Naive thymus-derived CD4-positive, alpha-beta T cell (primary cell): ENCODE measurements at places on chromosomes 3 and 15.

GRCh38 chr3:35500641-35501350 lies 138.5 kb upstream of the ARPP21 start:
- DNase-seq = no peak

DNA sequence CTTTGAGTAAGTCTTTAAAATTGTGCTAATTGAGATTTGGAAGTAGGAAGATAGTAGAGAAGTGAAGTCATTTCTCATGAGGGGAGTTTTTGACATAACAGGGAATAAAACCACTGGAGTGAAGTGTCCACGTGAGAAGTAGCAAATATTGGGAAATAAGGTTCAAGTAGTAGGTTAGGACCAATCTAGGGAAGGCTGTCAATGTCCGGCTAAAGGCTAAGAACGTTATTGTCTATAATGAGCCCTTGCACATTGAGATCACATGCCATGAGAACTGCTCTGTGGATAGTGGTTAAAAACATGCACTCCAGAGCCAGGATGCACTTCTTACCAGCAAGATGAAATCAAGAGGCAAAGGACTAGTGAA lies 459.9 kb upstream of the TPRG1 start:
- DNase-seq = no peak

GRCh38 chr15:45456212-45457106 lies 66.1 kb downstream of the SLC30A4 start:
- no peak for DNase-seq

DNA sequence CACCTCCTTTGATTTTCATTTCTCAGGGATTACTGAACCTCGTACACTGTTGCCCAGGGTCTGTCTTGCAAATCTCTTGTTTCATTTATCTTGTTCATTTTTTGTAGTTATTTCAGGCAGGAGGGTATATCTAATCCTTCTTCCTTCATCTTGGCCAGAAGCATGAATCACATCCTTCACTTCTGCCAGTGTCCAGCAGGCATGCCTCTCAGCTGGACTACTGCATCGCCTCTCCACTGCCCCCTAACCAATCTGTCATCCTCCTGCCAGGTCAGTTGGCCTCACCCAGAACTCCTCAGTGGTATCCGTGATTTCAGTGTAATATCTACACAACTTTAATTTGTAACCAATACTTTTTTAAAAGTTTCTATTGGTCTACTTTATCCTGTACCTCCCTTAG lies 297.9 kb downstream of the GABRG3 start:
- no peak for DNase-seq

DNA sequence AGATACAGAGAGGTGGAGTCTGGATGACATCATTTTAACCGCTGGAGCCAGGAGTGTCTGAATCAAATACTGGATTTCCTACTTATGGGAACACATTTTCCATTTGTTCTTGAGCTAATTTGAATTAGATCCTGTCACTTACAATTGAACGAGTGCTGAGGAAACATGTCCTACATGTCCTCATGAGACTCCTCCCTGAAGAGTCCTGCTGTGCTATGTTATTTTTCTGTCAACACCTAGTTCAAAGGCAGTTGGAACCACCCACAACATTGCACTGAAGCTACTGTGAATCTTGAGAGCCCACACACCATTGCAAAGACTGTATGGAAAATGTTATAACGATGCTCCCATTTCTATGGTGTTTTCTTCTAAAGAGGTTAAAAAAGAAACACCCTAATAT lies 123.5 kb upstream of the CRBN start:
- DNase-seq = no peak

GRCh38 chr3:113194823-113195401 lies 16.4 kb upstream of the BOC start:
- no peak for DNase-seq

GRCh38 chr15:44286814-44287452 lies 1.6 kb upstream of the GOLM2 start:
- DNase-seq = no peak

- no peak for DNase-seq
Observed at GRCh38 chr15:61049934-61050333, 179.2 kb downstream of the RORA start.

GRCh38 chr3:25593001-25593400 lies 71.7 kb downstream of the TOP2B start:
- DNase-seq = no peak

- DNase-seq = no peak
Observed at GRCh38 chr15:63412551-63412950, 30.9 kb upstream of the CA12 start.

- no peak for DNase-seq
Observed at GRCh38 chr15:97141360-97141759, 810.9 kb downstream of the NR2F2 start.

DNA sequence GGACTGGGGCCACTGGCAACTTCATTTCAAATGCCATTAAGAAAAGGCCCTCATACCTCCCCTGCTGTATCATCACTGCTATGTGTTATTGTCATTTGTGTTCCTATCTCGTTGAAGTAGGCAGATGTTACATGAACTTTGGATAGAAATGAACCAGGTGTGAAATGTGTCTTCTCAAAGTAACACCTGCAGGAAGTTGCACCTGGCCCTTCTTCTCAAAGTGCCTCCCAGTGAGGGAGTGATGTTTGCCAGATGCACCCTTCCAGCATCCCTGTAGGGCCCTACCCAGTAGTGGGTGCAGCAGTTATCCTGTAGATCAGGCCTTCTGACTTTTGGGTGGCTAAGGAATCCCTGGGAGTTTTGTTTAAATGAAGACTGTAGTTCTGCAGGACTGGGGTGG lies 197.7 kb upstream of the CTNNB1 start:
- no peak for DNase-seq

DNA sequence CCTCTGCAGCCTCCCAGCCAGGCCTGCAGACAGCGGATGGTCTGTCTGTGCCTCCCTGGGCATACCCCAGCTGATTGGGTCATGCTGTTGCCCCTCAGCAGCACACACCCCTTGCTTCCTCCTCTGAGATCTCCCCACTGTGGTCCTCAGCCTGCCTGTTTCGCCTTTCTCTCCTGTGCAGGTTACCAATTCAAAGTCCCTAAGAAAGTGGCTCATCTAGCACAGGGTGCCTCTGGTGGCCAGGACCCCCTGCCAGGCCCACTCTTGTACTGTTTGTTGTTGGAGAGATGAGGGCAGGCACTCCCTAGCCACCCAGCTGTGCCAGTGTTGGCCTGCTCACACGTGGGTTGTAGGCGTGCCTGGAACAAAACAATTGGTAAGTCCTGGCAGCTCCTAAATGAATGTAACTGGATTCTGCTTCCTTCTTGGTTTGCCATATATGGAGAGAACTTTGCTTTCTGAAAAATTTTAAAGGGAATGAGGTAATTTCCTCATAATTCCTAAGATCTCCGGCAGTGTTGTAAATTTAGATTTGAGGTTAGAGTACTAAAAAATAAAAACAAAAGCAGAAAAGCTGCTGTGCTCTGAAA lies 213.2 kb upstream of the IL12A start:
- no peak for DNase-seq

DNA sequence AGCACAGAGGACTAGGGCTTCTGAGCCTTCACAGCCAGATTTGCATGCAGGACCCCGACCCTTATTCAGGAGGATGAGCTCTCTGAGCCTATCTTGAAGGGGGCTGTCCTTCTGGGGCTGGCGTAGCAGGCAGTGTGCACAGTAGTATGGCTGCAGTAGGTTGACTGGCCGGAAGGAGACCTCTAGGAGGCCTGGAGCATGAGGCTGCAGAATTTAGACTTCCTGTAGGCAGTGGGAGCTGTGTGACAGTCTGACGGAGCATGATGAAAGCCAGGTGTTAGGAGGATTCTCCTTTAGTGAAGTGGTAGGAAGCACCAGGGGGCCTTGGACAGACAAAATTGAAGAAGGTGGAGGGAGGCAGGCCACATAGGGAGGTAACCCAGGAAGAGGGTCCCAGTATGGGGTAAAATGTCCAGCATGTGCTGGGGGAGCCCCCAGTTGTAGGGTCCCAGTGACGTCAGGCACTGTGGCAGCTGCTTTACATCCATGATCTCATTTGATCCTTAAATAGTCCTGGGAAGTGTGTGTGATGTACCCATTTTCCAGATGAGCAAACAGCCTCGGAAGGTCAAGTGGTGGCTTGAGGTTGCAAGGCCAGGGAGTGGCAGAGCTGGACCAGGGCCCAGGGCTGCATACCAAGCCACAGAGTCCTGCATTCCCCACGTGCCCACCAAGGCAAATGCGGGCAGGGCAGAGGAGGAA lies 36.1 kb downstream of the SPSB4 start:
- DNase-seq = no peak

DNA sequence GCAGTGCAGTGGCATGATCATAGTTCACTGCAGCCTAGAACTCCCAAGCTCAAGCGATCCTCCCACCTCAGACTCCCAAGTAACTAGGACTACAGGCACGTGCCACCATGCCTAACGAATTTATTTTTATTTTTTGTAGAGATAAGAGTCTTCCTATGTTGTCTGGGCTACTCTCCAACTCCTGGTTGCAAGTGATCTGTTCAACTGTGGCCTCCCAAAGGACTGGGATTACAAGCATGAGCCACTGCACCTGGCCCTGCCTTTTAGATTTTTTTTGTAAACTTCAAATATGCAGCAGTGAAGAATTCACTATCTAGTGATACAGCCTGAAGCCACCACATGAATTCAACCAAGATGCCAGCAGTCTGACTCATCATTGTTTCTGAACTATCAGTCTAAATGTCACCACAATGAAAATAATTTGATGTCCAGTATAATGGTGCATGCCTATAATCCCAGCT lies 32.7 kb downstream of the UBXN7 start:
- no peak for DNase-seq

GRCh38 chr3:46721009-46721408 lies 3.3 kb upstream of the PRSS50 start:
- DNase-seq = no peak

DNA sequence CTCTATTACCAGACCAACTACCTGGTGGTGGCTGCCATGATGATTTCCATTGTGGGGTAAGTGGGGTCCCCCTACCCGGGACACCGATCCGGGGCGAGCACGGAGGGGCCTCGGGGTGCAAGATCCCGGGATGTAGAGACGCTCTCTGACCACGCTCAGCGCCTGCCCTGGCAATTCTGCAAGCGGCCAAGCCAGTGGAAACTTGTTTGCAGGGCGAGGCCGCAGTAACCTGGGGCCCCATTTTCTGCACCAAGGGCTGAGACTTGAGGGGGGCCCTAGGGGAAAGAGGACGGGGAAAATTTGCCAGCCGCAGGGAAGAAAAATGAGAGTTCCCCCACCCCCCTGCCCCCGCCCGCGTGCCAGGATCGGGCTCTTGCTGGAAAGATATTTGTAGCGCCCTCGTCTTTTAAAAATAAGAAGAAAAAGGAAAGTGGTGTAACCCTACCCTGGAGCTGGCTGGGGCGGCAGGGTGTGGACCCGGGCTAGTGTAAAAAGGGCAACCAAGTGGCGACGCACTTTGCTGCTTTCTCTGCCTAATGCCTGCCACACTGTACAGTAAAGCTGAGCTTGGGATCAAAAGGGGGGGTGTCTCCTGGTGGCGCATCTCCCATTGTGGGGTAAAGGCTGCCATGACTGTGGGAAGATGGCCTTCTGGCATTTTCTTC lies 563 bp downstream of the ARL6IP5 start:
- peak; percentile 19 for DNase-seq

DNA sequence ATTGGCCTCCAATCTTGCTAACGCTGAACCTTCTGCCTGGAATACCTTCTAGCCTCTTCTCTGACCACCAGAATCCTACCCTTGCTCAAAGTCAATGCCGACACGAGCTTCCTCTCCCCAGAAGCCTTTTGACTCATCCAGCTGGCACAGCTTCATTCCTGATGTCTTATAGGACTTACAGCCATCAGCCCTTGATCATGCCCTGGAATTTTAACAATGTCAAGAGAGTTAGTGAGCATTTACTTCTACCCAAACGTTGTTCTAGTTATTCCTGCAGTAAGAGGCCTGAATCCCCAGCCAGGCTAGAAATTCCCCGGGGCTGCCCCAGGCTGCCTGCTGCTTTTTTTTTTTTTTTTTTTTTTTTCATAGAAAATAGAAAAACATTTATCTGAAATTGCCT lies 3.9 kb downstream of the CYP1A2 start:
- no peak for DNase-seq

DNA sequence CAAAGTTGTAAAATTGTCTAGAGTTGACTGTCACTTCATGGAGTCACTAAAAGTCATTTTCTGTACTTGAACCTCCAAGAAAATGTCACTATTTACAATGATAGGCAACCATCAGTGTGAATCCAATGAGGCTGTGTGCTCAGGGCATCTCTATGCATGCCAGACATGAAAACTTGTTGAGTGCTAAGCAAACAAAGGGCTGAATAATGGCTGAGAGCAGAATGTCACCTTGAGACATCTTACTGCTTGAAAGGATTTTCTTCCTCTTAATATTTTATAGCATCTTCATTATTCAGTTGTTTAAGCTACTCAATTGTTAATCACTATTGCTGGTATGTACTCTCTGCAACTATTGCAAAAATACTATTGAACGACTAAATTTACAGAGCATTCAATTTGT lies 184.7 kb downstream of the PLCH1 start:
- DNase-seq = no peak

GRCh38 chr3:7800006-7800780 lies 701.4 kb upstream of the LMCD1 start:
- DNase-seq = peak; percentile 37
